ENCODE measurements at places on chromosomes 4 and X.

GRCh38 chr4:80139671-80140070 is 57.6 kb upstream of the PRDM8 start:
- no peak for DNase-seq

- no peak for DNase-seq
Observed at GRCh38 chr4:24781999-24782745, 13.2 kb upstream of the SOD3 start.

DNA sequence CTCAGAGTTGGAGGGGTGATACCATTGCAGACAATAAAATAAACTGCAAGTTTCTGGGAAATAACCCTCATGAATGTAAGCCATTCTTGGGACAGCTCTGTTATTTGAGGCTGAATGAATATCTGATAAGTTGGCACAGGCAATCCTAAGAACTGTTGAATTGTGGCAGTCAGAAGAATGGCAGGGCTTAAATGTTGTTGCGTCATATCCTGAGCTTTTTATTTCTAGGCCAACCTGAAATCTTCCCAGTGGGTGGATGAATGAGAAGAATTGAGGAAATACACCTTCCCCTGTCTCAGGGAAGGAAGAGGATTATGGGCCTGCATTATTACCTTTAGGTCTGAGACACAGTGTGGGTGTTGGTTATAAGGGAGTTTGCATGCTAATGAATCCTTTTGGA is 64.4 kb upstream of the C4orf54 start:
- DNase-seq = no peak

DNA sequence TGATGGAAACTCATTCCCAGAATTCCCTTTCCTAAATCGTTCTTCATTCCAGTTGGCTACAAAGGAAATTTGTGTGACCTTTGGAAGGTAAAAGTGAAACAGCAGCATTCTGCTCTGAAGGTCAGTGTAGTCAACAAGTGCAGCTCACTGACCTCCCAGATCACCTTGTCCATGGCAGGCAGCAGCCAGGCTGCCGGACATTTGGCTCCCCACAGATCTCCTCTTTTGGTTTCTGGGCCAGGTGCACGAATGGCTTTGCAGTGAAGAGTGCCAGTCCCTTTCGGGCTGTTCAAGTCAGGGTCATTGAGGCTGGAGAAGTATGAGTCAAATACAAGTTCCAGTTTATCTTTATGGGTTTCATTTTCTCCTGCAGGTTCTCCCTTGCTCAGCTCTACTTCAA is 14.3 kb downstream of the GPRIN3 start:
- no peak for DNase-seq

GRCh38 chr4:74260036-74260435 is 48.2 kb upstream of the EPGN start:
- no peak for DNase-seq

GRCh38 chrX:139889760-139890159 is 43.1 kb downstream of the ATP11C start:
- no peak for DNase-seq

DNA sequence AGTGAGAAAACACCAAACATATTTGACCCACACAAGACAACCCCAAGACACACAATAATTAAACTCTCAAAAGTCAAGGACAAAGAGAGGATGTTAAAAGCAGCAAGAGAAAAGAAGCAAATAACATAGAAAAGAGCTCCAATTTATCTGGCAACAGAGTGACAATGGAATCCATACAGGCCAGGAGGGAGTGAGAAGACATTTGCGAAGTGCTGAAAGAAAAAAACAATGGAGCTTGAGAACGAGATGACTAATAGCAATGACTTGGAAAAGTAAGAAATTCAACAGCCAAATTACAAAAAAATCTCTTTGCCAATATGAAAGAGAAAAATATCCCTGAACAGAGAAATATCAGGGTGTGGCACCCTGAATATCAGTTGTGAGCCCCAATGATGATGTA is 61.6 kb downstream of the MAD2L1 start:
- no peak for DNase-seq

- peak; percentile 5 for DNase-seq
Observed at GRCh38 chr4:123995936-123996335, 599.3 kb downstream of the SPRY1 start.

DNA sequence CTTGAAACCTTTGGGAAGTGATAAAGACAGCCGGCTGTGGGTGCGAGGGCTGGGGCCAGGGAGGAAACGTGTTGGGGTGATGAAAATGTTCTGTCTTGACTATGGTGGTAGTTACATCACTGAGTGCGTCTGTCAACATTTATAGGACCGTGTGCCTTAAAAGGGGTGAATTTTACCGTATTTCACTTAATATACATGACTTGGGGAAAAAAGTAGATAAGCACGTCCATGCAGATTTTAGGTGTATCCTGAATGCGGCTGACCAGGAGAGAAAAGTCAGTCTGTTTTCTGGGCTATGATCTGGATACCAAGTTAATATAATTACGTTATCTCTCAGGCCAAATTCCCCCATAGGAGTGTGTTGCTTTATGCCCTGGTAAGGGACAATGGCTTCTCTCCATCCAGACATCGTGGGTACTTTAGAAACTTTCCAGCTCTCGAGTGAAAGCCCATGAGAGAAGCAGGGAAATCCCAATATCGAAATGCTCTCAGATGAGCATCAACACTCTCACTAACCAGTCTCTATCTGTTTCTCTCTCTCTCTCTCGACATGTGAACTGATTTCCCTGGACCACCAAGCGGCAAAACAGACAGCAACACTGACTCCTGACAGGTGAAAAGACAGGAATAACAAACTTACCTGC is 71.5 kb downstream of the IRF2 start:
- no peak for DNase-seq

DNA sequence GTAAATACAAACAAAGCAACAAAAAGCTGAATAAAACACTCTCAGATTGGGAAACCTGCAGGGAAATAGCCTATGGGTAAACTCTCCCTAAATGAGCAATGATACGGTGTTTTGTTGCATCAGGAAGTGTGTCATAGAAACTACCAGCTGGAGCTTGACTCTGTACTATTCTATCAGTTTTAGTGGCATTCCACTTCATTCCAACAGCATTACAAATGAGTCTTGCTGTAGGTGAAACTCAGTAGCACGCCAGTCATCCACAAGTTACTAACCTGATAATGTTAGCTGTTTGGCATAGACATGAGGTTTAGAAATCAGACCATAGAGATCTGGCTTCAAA is 24.9 kb downstream of the FGFBP1 start:
- DNase-seq = no peak

- no peak for DNase-seq
Observed at GRCh38 chrX:11474576-11474975, 181.4 kb downstream of the AMELX start.

- no peak for DNase-seq
Observed at GRCh38 chr4:96630839-96631238, 790.9 kb downstream of the PDHA2 start.

- no peak for DNase-seq
Observed at GRCh38 chr4:162056990-162057389, 106.8 kb downstream of the FSTL5 start.

DNA sequence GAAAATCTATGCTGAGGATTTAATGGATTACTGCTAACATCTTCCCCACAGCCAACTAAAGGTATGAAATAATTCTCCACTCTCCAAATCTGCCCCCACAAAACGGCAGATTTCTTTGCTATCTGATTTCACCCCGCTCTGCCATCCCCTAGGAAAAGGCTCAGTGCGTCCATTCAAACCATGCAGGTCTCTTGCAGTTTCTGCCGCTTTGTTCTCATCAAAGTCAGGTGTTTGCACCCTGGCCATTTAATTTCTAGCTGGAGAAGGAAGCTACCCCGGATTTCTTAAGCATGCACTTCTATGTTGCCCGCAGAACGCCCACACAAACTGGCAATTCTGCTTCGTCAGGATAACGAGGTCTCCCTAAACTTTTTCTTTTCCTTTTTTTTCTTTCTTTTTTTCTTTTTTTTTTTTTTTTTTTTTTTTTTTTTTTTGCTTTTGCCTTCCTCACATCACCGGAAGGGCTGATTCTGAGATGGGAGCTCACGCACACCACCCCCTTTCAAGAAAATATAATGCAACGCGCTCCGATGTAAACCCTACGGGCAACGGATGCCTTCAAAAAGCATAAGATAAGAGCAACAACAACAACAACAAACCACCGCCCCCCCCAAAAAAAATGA is 3.3 kb downstream of the NLGN4X start:
- no peak for DNase-seq

- no peak for DNase-seq
Observed at GRCh38 chr4:185654311-185654710, 119.0 kb upstream of the PDLIM3 start.

DNA sequence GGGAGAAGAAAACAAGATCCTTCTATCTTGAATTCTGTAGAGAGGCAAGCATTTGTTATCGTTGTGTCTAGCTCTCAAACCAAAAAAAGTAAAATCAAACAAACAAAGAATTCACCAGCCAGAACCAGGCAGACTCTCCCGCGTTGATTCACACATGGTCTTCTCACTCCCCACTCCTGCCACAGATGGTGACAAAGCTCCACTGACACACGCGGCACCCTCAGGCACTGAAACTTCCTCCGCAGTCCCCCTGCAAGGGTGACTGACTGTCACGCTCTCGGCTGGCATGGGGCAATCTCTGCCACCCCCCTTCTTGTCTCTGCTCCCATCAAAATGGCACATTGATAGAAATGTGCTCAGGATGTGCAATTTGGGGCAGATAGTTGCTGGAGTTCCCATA is 304.9 kb downstream of the DHX15 start:
- DNase-seq = no peak

DNA sequence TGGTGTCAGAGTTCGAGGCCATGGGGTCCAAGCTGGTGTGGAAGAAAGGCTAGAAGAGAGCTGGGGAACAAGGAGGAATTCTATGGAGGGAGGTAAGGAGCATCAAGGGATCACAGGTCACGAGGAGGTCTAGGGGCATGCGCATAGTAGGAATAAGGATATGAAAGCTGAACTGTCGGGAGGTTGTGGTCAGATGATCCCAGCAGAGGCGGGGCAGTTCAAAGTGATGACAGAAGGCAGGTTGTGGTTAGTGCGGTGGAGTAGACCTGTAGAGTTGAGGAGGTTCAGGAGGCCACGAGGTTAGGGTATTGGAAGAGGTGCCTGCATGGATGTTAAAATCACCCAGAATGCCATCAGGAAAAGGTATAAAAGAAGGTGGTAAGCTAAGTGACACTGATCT is 156.3 kb downstream of the TMEM164 start:
- DNase-seq = no peak

DNA sequence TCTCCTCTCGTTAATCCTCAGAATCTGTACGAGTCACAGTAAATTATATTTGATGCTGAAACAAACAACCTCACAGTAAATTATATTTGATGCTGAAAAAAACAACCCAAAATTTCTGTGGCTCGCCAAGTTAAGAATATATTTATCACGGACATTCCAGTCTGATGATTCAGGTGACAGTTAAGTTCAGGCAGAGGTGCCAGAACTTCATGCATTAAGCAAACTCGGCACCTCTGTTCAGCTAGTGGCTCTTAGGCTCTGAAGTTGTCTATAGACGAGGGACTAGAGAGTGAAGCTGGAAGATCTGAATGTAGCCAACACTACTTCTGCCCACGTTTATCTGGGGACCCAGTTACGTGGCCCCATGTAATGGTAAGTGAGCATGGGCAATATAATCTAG is 132.2 kb upstream of the AGA start:
- DNase-seq = no peak

GRCh38 chr4:167079762-167080161 is 154.5 kb downstream of the SPOCK3 start:
- DNase-seq = no peak

GRCh38 chr4:153466949-153467896 is 1.1 kb downstream of the TMEM131L start:
- peak; percentile 57 for DNase-seq

DNA sequence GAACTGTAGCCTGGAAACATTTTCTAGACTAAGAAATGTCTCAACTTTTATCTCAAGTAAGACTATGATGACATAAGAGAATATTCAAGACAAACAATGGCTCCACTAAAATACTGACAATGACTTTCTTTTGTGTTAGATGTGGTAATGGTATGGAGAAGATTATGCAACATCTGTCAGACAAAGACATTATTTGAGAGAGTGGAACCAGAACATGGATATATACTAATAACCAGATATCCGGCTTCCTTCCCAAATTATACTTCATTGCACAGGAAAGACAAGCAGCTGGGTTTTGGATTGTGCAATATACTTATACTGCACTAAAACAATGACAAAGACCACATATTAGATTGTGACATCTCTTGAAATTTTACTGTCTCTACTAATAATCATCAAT is 290.8 kb upstream of the GIMD1 start:
- DNase-seq = peak; percentile 2

DNA sequence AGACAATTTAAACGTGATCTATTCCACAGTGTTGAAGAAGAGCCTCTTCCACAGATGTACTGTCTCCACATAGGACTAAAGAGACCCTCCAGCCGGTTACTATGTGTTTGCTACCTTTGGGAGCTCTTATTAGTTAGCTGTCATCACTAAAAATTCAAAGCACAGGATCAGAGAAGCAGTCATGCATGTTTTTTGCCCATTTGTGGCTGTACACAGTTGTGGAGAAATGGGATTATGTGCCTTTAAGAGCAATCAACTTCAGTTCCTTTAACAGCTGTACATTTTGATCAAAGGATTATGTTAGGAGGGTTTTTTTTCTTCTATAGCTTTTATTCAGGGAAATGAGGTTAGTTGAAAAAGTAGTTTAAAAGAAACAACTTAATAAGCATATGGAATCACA is 149.0 kb upstream of the SPOCK3 start:
- no peak for DNase-seq

DNA sequence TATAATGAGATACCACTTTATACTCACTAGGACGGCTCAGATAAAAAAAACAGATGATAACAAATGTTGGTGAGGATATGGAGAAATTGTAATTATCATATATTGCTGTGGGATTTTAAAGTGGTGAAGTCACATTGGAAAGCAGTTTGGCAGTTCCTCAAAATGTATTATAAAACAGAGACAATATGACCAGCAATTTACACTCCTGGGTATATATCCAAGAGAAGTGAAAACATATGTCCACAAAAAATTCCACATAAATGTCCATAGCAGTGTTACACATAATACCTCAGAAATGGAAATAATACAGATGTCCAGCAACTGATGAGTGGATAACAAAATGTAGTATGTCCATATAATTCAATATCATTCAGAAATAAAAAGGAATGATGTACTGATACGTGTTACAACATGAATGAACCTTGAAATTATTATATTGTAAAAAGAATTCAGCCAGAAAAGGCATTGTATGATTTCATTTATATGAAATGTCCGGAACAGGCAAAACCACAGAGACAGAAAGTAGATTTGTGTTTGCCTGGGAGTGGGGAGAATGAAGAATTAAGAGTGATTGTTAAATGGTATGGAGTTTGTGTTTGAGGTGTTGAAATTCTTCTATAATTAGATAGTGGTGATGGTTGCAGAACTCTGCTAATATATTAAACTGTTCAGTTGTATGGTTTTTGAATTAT is 220.9 kb downstream of the SLC7A11 start:
- DNase-seq = no peak
